Right ventricle myocardium inferior (tissue), 1 donor: ENCODE measurements at places on chromosomes 3 and 15. TPM values are rescaled to one million over a fixed set of nuclear protein-coding genes. Genes with fewer than 3 reads are reported as not detected.

Gene FEZF2
- not detected for total RNA-seq

Gene UCN2
- total RNA-seq: not detected

Gene ATP8B4
- 6.1 TPM for total RNA-seq

Gene AHSG
- not detected for total RNA-seq

Gene CFAP91
- total RNA-seq: 0.70 TPM

Gene PROS1
- total RNA-seq: 23.1 TPM

Gene EBLN2
- total RNA-seq: 0.87 TPM

Gene CPEB1
- 1.9 TPM for total RNA-seq

Gene ADGRG7
- not detected for total RNA-seq

Gene SENP8
- total RNA-seq: 5.9 TPM

Gene SI
- total RNA-seq: not detected

Gene SCN11A
- 0.08 TPM for total RNA-seq

Gene C3orf85
- total RNA-seq: not detected

Gene RARB
- 17.5 TPM for total RNA-seq

Gene CLRN1
- total RNA-seq: not detected

Gene HDAC11
- 37.5 TPM for total RNA-seq

Gene ROPN1
- not detected for total RNA-seq

Gene HESX1
- total RNA-seq: not detected

Gene SLC49A4
- total RNA-seq: 16.1 TPM

Gene GNAT1
- not detected for total RNA-seq

Gene KLHL24
- 228 TPM for total RNA-seq

Gene BFSP2
- total RNA-seq: not detected

Gene ZNF106
- total RNA-seq: 457 TPM

Gene GOLGA8S
- total RNA-seq: 0.30 TPM

Gene C15orf62
- total RNA-seq: 0.24 TPM

Gene ITGA11
- 32.6 TPM for total RNA-seq

Gene IQCH
- total RNA-seq: 0.51 TPM

Gene LMLN
- 9.8 TPM for total RNA-seq

Gene LRTM1
- not detected for total RNA-seq

Gene PIGZ
- 2.8 TPM for total RNA-seq

Gene RTF1
- total RNA-seq: 20.9 TPM

Gene GABRR3
- not detected for total RNA-seq

Gene KATNBL1
- total RNA-seq: 19.3 TPM

Gene PML
- 22.3 TPM for total RNA-seq
